ENCODE measurements at places on chromosomes 6 and 20.
A peak's percentile ranks its signal among the peaks of the same experiment; 100 is the strongest.

- no peak for DNase-seq
Measured at GRCh38 chr6:16380220-16380809, 141.9 kb downstream of the GMPR start.

- DNase-seq, result no peak
Measured at GRCh38 chr6:21831521-21832291, 238.2 kb downstream of the SOX4 start.

DNA sequence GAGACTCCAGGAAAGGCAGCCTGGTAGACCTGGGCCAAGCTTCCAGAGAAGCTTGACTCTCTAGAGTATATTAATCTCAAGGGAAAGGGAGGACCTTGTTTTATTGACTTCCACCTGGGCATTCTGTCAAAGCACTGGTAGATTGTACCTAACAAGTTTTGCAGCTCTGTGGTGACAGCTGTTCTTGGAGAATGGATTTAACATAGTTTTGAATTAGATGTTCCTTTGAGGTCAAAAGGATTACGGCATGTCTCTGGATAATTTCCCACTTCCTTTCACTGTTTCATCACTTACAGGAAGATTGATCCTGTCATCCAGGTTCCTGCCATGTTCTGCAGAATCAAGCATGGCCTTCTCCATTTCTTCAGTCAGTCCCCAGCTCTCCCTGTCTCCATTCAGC lies 246.0 kb downstream of the PHACTR1 start:
- DNase-seq, result no peak

DNA sequence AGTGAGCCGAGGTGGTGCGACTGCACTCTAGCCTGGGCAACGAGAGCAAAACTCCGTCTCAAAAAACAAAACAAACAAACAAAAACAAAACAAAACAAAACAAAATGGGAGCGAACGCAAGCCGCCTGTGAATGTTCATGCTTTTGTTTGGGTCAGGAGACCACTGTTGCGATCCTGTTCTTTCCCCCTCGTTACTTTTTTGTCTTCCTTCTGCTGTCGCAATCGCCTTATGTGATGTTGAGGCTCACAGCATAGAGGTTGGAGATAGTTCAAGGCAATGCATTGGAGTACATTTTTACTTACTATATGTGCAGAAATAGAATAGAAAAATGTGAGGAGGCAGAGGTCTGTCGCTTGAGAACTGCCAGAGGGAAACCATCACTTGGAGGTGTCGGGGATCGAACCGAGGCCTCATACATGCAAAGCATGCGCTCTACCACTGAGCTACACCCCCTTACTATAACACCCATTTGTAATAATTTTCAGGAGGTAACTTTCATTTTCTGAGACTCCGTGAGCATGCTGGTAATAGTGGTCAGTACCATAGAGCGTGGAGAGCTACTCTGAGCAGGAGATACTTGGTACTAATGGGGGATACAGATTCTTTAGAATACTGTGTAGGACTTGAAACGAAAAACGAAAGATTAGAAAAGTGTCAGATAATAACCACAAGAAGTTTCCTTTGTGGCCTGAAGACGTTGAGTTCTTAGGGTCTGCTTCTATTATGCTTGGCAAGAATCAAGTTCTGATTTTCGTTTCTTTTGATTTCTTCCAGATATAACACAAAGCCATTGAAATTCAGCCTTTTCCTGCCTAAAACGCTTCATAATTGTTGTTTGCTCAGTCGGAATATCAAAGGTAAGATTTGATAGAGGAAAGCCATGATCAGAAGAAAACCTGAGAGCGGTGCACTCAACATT lies 121.1 kb downstream of the TRIM27 start:
- no peak for DNase-seq

- no peak for DNase-seq
Measured at GRCh38 chr20:22303523-22303922, 280.8 kb downstream of the FOXA2 start.

DNA sequence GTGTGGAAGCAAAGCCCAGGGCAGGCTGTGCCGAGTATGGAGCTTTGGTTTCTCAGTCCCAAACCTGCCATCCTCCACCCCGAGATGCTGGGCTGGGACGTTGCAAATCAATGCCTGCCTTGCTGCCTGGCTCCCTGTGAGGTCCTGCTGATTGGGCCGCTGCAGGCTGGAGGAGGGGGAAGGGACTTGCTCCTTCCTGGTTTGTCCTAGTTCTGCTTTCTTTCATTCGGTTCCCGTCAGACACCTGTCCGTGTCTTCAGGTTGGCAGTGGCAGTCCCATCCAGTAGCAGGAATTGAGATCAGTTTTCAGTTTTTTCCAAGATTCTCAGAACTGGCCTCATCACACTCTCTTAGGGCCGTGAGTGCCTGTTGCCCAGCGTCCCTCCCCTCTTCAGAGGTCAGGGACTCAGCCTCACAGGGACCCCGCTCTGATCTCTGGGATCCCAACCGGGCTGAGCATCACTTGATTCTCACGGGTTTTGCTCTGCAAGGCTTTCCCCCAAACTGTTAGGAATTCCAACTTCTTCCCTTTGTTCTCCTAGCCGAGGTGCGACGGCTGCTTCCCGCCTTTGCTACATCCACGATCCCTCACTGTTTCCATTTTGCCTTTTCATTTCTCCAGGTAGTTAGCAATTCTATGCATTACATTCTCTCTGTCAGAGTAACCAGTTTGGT lies 24.2 kb upstream of the TAGAP start:
- no peak for DNase-seq

- DNase-seq, result no peak
Measured at GRCh38 chr6:152765331-152765730, 14.7 kb downstream of the VIP start.

GRCh38 chr20:8360035-8360434 lies 228.0 kb downstream of the PLCB1 start:
- DNase-seq, result no peak

- DNase-seq, result no peak
Measured at GRCh38 chr20:1427457-1428054, 34.7 kb upstream of the FKBP1A start.

GRCh38 chr6:110687326-110687725 lies 127.9 kb downstream of the CDK19 start:
- no peak for DNase-seq

DNA sequence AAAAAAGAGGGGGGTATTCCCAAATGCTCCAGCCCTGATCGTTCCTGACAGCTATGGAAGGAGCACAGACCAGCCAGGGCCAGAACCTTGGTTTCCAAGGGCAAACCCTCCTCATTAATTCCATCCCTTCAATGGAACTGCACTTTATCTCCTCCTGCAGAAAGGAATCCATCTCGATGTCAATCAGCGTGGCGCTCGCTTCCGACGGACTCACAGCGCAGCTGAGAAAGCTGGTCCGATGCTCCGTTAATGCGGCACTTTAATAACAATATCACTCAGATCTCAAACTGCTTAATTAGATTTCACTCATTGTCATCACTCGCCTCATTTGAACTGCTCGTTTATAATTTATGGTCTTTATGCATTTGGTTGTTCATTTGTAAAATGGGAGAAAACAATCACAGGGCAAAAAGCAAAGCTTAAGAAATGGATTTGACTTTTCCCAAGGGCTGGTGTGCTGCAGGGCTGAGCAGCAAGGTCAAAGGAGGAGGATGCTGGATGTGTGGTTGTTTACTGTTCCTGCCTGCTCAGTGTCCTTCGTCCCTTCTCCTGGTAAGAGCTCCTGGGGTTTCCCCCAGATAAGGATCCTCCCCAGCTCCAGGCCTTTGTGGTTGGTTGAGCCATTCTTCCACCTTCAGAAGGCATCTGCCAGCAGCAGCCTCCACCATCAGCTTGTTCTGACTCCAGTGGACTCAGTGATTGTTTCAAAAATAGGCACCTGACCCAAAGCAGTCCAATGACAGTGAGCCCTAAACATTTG lies 152.7 kb downstream of the ANKRD60 start:
- no peak for DNase-seq

DNA sequence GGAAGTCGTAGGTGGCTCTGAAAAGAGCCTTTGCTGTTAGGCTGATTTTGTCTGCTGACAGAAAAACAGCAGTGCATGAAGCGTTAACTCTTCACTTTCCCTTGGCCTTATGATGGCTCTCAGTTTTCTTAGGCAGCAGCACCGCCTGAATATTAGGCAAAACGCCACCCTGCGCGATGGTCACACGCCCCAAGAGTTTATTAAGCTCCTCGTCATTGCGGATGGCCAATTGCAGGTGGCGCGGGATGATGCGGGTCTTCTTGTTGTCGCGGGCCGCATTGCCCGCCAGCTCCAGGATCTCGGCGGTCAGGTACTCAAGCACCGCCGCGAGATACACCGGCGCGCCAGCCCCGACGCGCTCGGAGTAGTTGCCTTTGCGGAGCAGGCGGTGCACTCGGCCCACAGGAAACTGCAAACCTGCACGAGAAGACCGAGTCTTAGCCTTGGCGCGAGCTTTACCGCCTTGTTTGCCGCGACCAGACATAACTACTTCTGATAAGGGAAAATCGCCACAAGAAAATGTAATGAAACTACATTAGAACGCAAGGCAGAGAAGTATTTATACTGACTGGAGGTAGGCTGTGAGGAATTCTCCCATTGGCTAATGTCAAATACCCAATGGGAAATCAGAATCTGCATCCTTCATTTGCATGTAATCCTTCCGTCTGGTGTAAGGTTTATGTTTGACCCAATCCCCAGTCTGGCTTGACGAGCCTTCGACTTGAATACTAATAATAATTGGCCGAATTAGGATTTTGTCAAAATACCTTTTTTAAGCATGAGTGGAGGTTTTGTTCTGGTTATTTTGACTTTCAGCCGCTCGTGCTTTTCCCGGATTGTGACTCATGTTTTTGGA lies 53.9 kb upstream of the HFE start:
- DNase-seq, result peak; percentile 77

DNA sequence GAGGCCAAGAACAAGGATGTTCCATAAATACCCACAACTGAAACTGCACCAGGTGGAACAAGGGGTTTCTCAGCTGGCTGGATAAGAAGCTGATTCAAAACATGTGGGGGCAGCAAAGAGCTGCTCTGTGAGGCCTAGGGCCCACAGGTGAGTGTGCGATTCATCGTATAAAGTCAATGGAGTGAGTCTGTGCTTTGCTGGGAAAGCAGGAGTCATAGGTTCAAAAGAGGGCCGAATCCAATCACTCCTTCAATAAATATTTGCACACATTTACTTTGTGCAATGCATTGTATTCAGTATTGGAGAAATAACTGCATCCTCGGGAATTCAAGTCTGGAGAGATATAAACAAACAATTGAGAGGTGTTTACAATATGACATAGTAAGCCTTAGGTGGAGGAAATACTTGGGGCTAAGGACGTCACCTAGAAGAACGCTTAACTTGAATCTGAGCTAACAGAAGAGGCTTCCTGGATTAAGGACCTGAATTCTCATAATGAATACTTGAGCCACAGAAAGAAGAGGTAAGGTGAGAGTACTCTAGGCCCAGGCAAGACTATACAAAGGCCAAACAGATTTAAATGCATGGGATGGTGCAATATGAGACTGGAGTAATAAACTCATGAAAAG lies 83.7 kb upstream of the TMEM30A start:
- DNase-seq, result no peak

GRCh38 chr20:43994486-43995100 lies 79.9 kb downstream of the TOX2 start:
- no peak for DNase-seq

GRCh38 chr6:149211046-149211571 lies 106.4 kb upstream of the TAB2 start:
- DNase-seq, result peak; percentile 52

GRCh38 chr6:34664256-34664971 lies 32.2 kb downstream of the ILRUN start:
- no peak for DNase-seq

- DNase-seq, result no peak
Measured at GRCh38 chr20:1029980-1030379, 27.9 kb upstream of the RSPO4 start.

DNA sequence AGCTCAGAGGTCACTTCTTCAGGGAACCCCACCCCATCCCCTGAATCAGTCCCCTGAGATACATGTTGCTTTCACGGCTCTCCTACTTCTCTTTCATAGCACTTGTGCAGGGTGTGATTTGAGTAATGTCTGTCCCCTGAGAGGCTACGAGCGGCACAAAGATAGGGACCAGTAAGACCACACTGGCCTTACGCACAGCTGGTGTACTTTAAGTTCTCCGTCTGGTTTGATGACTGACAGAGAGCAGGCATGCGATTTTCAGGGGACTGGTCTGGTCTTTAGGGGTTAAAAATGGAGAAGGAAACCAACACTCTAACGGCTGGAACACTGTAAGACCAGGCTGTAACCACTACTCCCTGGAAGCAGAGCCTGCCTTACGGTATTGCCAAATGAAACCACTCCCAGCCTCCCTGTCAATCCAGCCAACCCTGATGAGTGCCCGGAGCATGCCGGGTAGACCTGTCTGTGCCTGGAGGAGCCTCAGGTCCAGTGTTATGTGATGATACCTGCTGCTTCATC lies 47.1 kb downstream of the ELMO2 start:
- DNase-seq, result no peak

DNA sequence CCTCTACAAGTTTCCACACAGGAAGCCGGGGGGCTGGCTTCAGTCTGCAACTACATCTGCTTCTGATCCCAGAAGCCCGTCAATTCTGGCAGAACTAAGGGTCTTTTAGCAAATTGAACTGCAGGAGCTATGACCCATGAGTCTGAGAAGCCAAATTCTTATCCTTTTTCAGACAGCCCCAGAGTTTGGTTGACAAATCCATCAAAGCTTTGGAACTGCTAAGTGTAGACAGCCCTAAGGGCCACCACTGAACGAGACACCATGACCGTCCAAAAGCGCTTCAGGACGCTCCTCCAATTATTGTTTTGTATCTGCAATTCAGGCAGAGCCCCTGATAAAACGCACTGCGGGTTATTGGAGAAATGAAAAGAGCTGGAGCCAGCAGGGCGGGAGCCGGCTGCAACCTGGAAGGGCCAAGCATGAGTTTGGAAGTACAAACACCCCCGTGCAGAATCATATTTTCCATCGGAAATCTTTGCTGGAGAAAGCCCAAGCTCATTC lies 67.1 kb downstream of the GNAS-AS1 start:
- DNase-seq, result no peak

DNA sequence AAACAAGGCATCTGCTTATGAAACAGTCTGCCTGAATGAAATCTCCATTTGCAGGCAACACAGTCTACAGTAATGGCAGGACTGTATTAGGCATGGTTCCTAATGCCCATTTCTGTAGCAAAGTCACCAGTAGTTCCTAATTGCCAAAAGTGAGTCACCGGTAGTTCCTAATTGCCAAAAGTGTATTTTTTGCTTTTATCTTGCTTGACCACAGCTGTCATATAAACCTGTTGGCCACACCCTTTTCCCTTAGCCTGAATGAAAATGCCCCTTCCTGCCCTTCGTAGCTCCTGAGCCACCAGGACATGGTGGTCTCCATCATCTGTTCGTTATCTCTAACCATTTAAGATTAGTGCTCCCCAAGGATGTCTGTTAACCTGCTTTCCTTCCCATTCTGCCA lies 34.5 kb downstream of the MTHFD1L start:
- DNase-seq, result no peak

- no peak for DNase-seq
Measured at GRCh38 chr20:44020406-44021148, 105.9 kb downstream of the TOX2 start.

- DNase-seq, result no peak
Measured at GRCh38 chr6:120354452-120355098, 979.7 kb downstream of the TBC1D32 start.

DNA sequence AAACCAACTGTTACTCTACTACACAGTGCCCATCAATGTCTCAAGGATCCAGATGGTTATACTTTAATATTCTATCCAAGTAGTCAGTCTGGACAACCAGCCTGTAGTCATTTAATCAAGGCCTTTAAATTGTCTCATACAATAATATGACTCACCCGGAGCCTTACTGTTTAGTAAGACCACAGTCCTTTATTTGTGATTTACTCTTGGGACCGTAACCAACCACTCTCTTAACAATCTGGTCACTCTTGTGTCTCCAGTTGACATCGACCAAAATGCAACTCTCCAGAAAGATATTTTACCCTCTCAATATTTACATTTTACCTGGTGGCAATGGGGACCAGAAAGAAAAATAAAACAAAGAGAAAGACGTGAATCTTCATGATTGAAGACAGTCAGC lies 14.9 kb downstream of the DEFB114 start:
- no peak for DNase-seq

Measured in activated T-cell treated with anti-CD3 and anti-CD28 coated beads, Interleukin-2, amount 50 U/mL, for 24 hours (primary cell).